ENCODE measurements at places on chromosomes 3 and 15.
A peak's percentile ranks its signal among the peaks of the same experiment; 100 is the strongest.

DNA sequence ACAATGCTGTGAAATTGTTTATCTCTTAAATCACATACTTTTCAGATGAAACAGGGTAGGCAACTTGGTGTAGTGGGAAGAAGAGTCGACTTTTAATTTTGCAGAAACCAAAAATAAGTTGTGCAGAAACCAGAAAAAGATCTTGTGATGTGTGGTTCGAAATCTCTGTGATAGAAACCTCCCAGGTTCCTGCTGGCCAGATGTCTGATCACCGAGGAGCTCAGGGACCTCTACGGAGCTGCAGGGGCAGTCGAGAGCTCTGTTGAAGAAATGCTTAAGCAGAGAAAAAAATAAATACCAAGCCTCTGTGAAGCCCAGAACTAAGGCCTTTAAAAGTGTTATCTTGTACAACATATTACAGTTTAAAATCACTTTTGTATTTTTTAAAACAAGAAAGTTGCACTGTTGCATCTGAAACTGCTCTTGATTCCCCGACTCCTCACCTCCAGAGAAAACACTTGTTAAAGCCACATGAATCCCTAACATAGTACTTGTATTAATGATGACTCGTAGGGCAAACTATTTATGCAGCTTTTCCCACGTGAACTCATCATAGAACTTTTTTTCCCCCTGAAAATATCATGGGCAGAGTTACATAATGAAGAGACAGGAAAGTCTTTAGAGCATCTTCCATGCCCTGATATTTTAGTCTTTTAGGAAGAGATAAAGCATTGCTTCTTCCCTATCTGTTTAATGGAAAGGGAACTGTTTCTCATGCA is 51.3 kb downstream of the CCK start:
- DNase-seq: no peak

- DNase-seq: no peak
Measured at GRCh38 chr15:62109982-62110851, 43.4 kb downstream of the C2CD4A start.

DNA sequence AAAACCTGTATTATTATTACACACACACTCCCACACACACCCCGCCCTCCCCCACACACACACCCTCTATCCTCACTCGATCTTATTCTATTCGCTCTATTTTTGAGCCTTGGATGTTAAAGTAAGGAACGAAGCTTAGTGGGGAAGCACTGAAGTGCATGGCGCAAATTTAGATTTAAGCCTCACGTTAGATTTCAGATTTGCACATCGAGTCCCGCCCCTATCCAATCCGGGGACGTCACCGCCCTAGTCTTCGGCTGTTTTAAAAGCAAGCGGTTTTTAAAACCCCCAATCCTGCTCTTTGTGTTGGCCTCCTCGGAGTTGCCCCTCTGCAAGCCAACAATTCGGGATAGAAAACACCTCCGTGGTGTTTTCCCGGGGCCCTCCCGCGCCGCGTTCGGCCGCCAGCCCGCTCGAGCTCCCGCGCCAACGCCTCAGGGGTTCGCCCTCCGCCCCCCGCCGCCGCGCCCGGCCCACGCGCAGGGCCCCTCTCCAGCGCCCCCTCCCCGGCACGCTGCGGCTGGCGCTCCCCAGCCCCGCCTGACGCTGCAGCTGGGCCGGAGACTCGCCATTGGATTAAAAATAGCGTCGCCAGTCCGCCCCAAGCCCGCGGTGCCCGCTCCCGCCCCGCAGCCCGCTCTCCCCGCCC is at the start of gene USP13:
USP13 (plus strand) TSS at position 594 of the 649 bp plus-strand sequence. CDS start 186 bp downstream, outside the sequence.
- peak; percentile 76 for DNase-seq

GRCh38 chr3:24139463-24140412 is 194.7 kb downstream of the NR1D2 start:
- no peak for DNase-seq

DNA sequence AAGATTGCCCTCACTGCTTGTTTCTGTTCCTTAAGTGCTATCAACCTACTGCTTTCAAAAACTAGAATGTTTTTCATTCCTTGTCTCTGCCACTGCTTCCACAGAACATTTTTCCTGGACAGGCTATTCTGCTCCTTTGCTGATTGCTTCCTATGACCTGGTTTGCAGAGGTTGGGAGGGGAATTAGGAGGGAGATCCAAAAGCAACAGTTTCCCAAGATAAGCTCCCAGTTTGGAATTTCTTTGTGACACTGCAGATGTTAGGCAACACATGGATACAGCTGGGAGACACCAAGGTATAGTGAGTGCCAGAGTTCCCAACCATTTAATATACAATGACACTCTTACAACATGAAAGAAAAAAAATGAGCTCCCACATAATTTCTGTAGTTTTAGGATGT is 1036.5 kb downstream of the ROBO2 start:
- DNase-seq: no peak
